ENCODE measurements at places on chromosomes 2 and 18.

DNA sequence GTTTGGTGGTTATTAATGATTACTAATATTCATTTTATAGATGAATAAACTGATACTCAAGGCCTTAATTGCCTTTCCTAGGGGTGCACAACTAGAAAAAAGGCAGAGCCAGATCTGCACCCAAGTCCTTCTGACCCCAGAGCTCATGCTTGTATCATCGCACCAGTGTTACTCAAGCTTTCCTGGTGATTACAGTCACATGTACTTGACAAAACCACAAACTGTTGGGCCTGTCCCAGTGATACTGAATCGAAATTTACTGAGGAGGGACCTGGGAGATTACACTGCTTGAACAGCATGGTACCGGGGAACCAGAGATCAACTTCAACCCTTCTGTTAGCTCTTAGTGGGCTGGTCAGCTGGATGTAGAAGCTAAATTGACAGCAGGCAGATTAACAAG lies 33.7 kb downstream of the FASTKD2 start:
- DNase-seq: no peak

- DNase-seq: no peak
These were observed 601.8 kb upstream of the ID2 start for GRCh38 chr2:8080063-8080462.

DNA sequence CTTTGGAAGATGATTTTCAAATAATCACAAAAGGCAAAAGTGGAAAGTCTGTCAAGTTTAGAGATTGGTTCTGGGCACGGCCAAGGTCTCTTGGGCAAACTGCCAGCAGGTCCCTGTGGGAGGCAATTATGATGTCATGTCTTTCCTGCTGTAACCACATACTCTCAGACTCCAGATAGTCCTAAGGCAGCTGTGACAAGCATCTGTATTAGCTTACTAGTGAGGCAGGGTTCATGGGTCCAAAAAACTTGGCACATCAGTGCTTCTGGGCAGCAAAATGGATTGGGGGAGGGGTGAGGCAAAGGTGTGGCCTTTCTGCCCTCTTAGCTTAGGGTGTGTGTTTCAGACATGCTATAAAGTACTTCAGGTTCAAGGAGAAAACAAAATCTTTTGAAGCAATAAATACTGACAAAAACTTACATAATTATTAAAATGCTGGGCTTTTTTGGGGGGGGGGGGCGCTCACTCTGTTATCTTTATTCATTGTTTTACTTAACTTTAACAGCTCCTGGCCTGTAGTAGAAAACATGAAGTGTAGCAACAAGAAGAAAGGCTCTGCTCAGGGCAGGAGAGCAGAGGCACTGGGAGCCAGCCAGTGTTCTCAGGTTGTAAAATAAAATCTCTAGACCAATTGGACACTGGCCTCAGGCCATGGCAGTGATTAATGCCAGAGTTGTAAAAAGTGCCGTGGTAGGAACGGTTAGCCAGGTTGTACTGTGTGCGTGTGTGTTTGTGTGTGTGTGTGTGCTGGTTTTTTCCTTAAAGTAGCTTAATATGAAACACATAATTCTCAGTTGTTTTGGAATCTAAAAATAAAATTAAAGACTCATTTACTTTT lies 14.3 kb upstream of the TANC1 start:
- no peak for DNase-seq

DNA sequence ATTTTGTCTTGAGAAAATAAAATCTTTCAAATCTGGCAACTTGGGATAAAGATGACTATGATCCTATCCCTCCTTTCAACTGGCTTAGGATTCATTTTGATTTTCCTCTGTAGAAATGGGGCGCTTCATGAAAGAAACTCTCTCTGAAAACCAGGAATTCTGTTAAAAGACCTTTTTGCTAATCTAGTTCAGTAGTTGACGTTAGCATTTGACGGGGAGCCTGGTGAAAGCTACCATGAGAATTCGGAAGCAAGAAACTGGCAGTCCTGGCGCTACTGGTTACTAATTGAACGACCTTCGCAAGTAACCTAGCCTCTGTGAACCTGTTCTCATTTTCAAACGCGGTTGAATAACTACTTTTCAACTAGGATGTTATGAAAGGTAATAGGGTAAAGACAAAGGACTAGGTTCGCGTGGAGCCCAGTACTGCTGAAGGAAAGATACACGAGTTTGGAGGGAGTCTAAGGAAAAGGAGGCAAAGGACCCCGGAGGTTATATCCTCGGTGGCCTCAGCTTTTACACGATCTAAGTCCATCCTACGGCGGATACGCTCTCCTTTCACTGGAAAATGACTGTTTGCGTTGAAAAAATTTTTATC lies 604 bp upstream of the STK11IP start:
- no peak for DNase-seq

GRCh38 chr2:238127165-238128060 lies 11.1 kb upstream of the KLHL30 start:
- no peak for DNase-seq

- no peak for DNase-seq
These were observed 175.8 kb upstream of the NETO1 start for GRCh38 chr18:73043611-73044010.

GRCh38 chr2:200455958-200456421 lies 53.9 kb downstream of the KCTD18 start:
- no peak for DNase-seq

GRCh38 chr18:55845221-55845620 lies 257.2 kb upstream of the TCF4 start:
- no peak for DNase-seq

GRCh38 chr2:172551271-172551670 lies 4.6 kb upstream of the PDK1 start:
- DNase-seq: no peak

- no peak for DNase-seq
These were observed 445.2 kb downstream of the IRS1 start for GRCh38 chr2:226354434-226354833.

GRCh38 chr2:72278046-72278445 lies 130.4 kb upstream of the CYP26B1 start:
- no peak for DNase-seq

- DNase-seq: no peak
These were observed 72.4 kb downstream of the ODC1 start for GRCh38 chr2:10375570-10376281.

GRCh38 chr2:86221066-86221684 lies 21.9 kb downstream of the MRPL35 start:
- DNase-seq: no peak

- DNase-seq: no peak
These were observed 555.9 kb upstream of the VRK2 start for GRCh38 chr2:57490741-57491140.

DNA sequence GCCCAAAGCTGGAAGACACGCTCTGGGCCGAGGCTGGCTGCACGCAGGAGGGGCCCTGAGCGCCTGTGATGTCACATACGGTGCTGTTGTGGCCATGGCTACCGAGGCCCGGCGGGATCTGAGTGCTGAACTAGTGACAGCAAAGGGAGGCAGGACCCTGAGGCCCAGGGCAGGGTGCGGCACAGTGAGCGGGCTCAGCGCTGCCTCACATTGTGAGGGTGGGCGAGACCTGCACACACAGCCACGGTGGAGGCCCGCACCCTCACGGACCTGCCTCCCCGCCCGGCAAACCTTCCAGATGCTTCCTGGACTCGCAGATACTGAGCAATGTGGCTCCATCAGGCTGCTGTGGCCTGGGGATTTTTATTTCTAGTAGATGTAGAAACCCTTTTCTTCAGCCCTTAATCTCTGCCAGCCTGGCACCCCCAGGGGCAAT lies 133.8 kb upstream of the CTDP1 start:
- no peak for DNase-seq

DNA sequence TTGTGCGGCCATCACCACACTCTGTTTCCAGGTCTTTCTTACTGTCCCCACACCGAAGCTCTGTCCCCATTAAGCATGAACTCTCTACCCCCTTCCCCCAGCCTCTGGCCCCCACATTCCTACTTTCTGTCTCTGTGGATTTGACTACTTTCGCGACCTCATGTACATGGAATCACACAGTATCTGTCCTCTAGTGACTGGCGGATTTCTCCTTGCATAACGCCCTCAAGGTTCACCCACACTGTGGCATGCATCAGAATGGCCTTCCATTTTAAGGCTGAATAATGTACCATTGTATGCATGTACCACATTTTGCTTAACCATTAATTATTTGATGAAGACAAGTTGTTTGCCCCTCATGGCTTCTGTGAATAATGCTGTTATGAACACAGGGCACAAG lies 467.6 kb upstream of the HS6ST1 start:
- no peak for DNase-seq

- no peak for DNase-seq
These were observed 6.6 kb downstream of the FOSL2 start for GRCh38 chr2:28399289-28399688.

GRCh38 chr18:3226048-3226447 lies 6.3 kb upstream of the MYOM1 start:
- DNase-seq: no peak

DNA sequence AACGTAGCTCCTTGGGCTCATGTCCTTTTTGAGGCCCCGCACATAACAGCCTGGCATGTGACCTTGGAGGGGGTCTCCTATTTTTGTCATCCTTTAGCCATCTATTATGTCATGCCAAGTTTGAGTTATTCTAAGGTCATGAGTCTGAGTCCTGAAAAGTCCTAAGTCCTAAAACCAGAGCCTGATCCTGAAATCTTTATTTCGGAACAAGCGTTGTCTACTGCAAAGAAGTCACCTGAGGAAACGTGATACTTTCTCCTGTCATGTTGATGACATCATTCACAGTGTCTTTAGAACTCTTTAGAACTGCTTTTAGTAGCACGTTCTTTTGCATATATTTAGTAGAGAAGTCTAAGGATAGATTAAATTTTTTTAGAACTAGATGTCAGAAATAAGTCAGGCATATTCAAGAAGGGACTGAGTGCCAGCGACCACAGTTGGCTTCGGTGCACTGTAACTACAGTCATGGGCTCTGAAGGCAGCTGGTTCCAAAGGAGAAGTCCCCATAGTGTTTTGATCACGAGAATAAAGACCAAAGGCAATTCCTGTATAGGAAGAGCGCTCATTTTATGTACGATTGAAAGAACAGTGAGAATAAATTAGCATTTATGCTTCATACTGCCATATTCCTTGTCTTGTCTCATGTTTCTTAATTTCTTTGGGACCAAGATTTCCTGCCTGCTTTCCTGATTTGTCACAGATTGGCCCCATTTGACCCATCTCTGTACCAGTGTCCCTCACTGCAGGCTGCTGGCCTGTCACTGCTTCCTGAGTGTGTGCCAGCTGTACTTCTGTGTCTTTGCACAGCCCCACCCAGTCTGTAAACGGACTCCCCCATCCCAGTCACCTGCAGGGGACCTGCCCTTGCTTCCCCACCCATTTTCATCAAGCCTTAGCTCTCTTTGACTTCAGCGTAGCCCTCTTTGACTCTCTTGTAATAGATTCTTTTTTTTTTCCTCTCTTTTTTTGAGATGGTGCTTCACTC lies 75.8 kb downstream of the ASAP2 start:
- no peak for DNase-seq

DNA sequence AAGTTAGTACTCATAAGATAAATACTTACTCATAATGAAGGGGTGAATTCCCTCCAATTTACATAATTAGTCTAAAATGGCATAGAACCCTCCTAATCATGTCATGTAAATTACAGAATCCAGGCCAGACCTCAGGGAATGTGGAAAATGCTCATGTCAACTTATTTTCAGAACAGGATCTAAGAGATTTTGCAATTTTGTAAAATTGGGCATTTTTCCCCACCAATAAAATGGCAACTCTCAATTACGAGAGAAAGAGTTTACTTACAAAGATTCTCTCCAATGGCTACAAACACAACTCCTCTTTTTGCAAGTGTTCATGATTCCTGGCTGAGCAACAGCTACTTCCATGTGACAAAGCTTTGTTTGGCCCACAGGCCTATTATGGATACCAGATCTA lies 33.8 kb upstream of the SP5 start:
- DNase-seq: no peak

DNA sequence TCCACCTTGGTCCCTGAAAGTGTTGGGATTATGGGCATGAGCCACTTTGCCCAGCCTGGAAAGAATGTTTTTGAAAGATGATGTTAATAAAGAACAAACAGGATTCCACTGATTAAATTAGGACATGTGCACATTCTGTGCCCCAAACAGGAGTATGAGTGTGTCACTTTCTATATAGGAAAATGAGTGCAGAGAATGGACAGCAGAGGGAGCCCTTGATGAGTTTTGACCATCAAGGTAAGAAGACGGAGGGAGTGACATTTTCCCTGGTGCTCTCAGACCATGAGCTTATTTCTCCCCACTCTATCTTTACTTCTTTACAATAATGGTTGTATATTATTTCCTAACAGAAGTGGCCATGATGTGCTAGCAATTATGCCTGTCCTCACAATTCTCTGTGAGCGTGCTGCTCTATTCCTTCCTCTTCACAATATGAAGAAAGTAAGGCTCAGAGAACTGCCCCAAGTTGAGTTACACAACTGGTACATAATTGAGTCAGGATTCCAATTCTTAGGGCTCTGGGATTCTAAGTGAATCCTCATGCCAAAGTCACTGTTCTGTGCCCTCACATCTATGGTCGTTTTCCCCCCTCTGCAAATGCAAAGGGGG lies 20.6 kb downstream of the RPL37A start:
- DNase-seq: no peak

DNA sequence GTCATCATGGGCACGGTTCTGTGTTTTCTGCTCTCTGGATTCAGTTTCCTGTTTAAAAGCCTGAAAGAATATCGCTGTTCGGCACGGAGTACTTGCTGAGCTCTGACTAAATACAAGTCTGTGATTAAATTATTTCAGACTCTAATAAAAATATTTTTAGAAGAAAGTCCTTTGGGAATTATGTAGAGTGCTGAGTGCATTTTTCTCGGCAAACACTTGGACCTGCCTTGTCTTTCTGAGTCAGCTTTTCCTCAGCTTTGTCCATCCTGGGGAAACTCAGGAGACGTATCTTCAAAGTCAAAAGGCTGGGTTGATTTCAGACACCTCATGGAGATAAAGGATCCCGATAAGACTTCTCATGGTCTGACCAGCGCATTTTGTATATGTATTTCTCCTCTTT lies 45.9 kb downstream of the IL1R2 start:
- no peak for DNase-seq

- no peak for DNase-seq
These were observed 1.1 kb upstream of the NYAP2 start for GRCh38 chr2:225398372-225398771.

DNA sequence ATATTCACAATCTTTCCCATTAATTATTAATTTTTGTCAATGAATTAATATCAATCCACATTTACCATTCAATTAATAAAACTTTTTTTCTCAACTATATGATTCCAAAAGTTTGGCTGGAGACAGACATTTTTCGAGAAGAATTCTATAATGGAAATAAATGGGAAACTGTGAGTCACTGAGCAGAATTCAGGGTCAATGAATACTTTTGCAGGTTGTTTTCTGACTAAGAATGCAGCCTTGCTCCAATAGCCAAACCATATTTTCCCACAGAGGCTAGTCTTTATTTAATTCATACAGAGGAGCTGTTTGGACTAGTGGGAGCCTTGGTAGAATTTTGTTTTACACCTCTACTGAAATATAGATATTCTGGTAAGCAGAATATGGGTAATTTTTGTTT lies 82.3 kb downstream of the ARHGAP28 start:
- DNase-seq: no peak

DNA sequence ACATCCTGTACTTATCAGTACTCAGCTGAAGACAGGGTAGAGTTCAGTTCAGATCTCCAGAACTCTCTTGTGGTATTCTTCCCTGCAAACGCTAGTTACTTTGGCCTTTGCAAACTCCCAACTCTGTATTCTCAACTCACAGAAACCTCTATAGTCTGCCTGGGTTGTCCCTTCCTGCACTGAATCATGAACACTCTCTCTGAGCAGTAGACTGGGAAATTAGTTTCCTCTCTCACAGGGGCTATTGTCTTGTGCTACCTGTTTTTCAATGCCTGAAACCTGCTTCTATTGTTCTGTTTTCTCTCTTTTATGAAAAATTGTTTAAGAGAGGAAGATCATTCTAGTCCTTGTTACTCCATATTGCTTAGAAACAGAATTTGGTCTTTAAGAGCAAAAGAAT lies 134.7 kb downstream of the VIT start:
- no peak for DNase-seq
